ENCODE measurements at places on chromosomes 2 and 18.

- no peak for DNase-seq
Measured at GRCh38 chr2:78034706-78035105, 512.5 kb upstream of the LRRTM4 start.

DNA sequence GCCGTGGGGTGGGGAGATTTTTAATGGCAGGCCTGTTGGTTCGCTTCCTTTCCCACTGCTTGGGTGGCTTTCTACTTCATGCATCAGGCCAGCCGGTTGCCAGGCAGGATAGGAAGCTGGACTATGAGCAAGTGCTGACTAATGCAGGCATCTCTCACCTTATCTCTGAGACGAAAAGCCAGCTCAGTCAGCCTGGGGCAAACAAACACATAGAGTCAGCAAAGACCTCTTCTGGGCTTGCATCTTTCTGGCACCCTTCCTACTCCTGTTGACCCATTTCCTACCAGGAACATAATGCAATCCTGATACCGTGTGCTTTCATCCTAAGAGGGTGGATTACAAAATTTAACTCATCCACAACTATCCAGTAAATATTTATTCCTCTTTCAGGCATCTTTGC lies 416.6 kb upstream of the MEX3C start:
- no peak for DNase-seq

- no peak for DNase-seq
Measured at GRCh38 chr2:127423478-127423843, 5.2 kb downstream of the PROC start.

GRCh38 chr2:104127049-104127770 lies 726.7 kb upstream of the POU3F3 start:
- DNase-seq: no peak

- no peak for DNase-seq
Measured at GRCh38 chr2:164485541-164485940, 135.7 kb downstream of the GRB14 start.

DNA sequence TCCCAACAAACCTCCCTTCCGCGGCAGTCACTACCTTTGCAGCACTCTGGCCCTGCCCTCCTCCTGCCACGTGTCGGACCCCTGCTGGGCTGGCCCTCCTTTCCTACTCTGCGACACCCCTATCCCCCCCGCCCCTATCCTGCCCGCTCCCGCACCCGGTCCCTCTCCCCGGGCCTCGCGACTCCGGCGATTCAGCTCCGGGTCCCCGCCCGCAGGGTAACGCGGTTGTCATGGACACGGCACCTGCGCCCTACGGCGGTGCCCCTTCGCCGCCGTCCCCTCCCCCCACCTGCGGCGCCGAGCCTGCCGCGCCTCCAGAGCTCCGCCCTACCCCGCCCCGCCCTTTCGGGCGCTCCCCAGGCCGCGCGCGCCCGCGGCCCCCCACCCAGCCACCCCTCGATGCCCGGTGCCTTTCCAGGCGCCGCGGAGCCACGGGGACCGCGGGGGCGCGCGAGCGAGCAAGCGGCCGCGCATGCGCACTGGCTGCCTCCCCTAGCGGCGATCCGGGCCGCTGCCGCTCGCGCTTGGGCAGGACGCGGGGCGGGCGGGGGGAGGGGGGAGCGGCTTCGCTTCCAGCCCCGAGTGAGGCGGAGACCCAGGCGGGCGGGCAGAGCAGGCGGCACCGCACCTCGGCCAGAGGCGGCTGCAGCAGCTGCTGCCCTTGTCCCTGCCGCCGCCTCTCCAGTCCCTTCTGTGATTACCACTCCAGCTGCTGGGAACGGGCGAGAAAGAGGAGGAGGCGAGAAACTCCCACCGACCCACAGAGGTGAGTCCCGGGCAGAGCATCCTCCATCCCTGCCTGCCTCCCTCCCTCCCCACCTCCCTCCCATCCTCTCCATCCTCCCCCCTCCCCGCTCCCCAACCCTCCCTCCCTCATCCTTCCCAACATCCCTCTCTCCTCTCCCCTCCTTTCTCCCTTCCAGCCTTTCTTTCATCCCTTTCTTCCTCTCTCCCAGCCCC lies at the start of gene CTNNA2:
Gene CTNNA2, plus strand, starts transcription at position 610 of the 960 bp plus-strand sequence.
- peak; percentile 60 for DNase-seq

GRCh38 chr2:141524777-141525176 lies 606.0 kb downstream of the LRP1B start:
- DNase-seq: no peak

DNA sequence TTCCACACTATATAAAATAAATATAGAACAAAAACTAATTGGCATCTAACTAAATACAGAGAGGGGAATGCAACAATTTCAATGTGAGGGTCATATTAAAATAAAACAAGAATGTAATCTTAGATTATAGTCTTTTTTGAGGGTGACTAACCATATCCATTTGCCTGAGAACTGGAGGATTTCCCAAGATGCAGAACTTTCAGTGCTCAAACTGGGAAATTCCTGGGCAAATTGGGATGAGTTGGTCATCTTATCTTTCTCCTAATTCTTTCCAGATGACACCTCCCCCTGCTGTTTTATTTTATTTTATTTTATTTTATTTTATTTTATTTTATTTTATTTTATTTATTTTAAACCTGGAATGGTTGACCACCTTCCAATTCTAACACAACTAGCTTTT lies 846.2 kb downstream of the SLC4A3 start:
- DNase-seq: no peak

GRCh38 chr2:203992509-203992908 lies 55.9 kb downstream of the ICOS start:
- no peak for DNase-seq

DNA sequence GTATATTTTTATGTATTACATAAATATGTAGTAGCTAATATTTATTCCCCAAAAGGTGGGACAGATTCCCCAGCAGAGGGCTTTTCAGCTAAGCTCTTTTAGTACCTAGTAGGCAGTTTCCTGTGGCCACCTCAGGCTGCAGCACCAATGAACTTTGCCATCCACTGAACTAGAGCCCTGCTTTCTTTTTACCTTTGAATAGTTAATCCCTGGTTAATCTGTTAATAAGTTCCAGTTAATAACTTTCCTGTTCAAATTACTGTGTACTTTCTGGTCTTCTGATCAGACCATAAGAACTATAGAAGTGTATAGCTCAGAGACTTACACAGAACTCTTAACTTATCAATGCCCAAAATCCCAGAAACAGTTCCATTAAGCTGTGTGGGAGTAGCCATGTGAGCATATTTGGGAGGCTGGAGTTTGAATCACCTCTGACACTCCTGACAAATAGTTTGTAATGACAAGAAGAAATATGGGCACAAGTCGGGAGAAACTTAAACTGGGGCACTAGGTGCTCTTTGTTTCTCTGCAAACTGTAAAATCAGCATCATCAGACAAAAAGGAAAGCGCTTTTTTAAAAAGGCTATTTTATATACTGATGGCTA lies 40.0 kb downstream of the ASXL2 start:
- DNase-seq: no peak

- DNase-seq: no peak
Measured at GRCh38 chr18:24974431-24974830, 377.5 kb downstream of the ZNF521 start.
